ENCODE measurements at places on chromosomes 3 and 15.

DNA sequence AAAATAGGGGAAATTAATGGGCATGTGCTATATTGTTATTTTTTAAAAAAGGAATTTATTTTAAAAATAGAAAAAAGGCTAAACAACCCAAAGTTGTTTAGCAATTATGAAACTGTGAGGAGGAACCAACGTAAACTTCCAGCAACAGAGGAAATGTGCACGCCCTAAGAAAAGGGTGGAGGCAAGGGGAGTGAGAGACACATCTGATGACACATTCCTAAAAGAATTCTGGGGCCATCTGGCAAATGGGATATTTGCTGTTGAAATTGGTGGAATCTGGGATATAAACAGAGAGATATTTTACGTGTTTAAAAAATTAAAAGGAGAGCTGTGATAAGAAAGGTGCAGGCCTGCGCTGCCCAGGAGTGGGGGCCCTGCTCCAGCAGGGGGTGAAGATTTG, 50.8 kb upstream of the MUC13 start:
- no peak for DNase-seq

DNA sequence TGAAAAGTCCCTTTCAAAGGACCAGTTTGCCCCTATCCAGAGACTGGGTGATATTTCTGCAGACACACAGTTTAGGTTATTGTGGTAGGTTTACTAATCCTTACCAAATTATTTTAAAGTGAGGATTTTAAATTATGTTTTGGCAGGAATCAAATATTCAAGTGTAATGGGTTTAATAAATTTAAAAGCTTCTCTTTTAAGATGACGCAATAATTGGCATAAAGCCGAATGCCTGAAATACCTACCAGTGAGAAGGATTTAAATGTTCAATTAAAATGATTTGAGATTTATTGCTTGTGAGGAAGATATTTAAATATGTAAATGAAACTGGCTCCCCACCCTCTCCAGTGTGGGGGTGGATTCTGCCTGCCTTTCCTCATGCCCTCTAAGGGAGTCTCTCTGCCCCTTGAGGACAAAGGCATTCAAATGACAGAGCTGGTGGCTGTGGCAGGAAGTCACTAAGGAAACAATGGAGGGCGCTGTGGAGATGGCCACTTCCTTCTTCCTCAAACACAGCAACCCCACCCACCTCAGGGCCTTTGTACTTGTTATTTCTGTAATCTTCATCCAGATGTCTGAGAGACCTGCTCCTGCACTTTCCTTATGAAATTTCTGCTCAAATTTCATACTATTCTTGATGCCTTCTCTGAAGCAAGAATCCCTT, 131.7 kb downstream of the TNIK start:
- DNase-seq = no peak

DNA sequence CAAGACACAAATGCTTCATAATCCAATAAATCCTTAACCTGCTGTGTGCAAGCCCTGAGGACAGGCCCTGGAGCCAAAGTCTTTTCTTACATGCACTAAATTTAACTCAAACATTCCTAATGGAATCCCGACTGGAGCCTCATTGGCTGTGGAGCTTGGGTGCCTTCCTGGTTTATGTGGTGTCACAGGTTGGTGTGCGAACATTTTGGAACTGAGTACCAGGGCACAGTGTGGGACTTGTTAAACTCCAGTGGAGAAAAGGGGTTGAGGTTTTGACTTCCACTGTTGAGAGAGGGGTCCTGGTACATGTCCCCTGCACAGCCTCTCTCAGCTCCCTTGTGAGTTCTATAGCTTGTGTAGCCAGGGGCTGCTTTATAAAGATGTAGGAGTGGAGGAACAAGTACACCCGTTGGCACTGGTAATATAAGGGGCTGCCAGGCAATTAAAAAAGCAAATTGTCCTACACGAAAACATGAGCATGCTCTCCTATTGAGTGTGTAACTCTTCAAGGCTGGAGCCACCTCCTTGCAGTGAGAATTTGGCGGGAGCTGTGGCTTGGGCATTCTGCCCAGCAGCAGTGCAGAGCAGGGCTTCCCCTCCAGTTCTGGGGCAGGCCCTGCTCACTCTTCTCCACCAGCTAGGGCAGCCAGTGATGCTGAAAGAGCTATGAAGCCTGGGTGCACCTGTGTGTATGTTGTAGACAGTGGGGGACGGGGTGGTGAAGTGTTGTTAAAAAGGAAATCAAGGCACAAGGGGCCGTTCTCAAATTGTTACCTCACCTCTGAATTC, 218.1 kb downstream of the CLSTN2 start:
- DNase-seq = no peak

- no peak for DNase-seq
These were observed 29.7 kb downstream of the CRYGS start for GRCh38 chr3:186514296-186515002.

DNA sequence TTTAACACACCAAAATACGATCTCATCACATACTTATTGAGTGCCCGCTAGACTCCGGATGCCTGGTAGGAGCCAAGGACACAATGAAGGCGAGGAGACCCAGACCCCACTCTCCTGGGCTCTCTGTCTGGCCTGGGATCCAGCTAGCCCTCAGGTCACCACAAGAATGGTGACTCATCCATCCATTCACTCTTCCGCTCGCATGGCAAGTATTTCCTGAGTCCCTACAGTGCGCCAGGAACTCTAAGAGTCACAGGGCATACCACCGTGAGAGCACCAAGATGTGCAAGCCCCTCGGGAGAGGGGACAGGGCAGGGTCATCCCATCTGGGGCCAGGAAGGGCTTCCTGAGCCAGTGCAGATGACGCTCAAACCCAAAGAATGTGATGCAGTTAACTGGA, 101.6 kb upstream of the PRR20G start:
- DNase-seq = no peak

DNA sequence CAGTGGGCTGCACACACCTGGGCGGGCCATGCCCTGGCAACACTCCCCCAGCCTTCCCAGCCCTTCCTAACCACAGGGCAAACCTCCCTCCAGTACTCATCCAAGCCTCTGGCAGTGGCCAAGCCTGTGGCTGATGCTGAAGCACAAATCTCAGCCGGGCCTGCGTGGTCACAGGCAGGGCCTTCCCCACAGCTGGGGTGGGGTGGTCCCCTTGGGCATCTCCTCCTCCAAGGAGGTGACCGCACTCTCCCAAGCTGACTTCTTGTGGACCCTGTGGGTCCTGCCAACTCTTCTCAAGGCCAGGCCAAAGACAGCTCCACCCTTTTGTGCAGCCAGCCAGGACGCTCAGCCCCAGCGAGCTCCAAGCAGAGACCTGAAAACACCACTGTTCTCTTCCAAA, 21.4 kb downstream of the GRAMD2A start:
- no peak for DNase-seq

DNA sequence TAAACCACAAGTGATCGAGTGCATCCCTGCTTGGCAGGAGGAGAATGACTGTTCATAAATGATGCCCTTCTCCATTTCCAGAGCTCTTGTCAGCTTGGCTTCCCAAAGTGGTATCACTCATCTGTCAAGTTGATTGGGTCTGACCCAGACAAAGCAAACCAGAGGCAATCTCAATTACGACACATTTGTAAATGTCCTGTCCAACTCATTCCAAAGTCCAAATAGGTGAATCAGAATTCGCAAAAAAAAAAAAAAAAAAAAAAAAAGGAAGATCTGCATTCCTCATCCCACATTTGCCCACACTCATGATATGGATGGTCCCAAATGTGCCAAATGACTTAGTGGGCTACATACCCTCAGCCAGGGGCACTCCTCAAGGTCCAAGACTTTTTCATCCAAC, 91.9 kb downstream of the LRRC3B start:
- no peak for DNase-seq

- DNase-seq = no peak
These were observed 1.6 kb downstream of the TAGLN3 start for GRCh38 chr3:112000367-112000771.
